ENCODE measurements at places on chromosomes 16 and 17. TPM values are rescaled to one million over a fixed set of nuclear protein-coding genes. Genes with fewer than 3 reads are reported as not detected.
A peak's percentile ranks its signal among the peaks of the same experiment; 100 is the strongest.

The SEC14L1 gene
- total RNA-seq = 71.6 TPM

The KCNH4 gene
- total RNA-seq = 0.18 TPM

The GLTPD2 gene
- not detected for total RNA-seq

- peak; percentile 34 for DNase-seq
Observed at GRCh38 chr16:14056970-14057369, 14.1 kb upstream of the MRTFB start.

GRCh38 chr16:22663389-22664064, 150.4 kb upstream of the HS3ST2 start:
- DNase-seq = no peak

GRCh38 chr17:9339958-9340357, 235.7 kb downstream of the STX8 start:
- DNase-seq = no peak

GRCh38 chr17:77858291-77859034, 100.0 kb upstream of the TNRC6C start:
- peak; percentile 2 for DNase-seq

DNA sequence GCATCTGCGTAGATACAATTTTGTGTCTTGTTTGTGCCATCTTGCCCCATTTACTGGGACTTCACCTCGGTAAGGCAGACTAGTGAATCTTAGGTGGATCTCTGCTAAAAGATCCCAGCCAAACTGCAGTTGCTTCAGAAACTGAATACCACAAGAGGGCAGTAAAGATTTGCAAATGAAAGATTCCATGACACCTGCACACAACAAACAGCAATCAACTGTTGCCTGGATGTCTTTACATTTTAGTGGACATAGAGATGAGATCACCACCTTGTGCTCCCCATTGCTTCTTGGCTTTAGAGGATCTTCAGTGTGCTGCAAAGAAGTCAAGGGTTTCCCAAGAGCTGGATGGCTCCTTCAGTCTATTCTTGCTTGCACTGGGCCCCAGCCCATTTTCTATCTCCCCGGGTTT, 119.2 kb upstream of the CACNG5 start:
- no peak for DNase-seq

- no peak for DNase-seq
Observed at GRCh38 chr17:71360301-71360700, 760.5 kb upstream of the SOX9 start.

- no peak for DNase-seq
Observed at GRCh38 chr17:13933441-13934276, 135.6 kb upstream of the COX10 start.

Data from left cardiac atrium (tissue), 4 donors.